ENCODE measurements at places on chromosomes 4 and X.

- DNase-seq: no peak
Measured at GRCh38 chr4:120718979-120719566, 203.5 kb downstream of the PRDM5 start.

DNA sequence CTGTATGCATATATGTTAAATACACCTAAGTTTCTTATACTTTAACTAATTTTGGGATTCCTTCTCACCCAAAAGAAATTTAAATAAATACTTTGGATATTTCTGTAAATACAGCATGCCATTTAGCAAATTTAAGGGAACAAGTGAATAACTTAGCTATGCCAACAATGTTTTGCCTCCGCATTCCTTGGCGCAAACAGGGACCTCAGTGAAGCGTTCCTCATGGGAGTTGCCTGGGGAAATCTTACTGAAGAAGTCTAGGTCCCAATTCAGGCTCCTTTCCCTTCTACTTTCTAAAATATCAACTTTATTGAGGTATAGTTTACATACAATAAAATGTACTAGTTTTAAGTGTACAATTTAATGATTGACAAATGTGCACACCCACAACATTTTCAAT, 25.0 kb downstream of the COL4A5 start:
- DNase-seq: no peak

GRCh38 chrX:42602566-42602965, 175.4 kb downstream of the PPP1R2C start:
- DNase-seq: no peak

DNA sequence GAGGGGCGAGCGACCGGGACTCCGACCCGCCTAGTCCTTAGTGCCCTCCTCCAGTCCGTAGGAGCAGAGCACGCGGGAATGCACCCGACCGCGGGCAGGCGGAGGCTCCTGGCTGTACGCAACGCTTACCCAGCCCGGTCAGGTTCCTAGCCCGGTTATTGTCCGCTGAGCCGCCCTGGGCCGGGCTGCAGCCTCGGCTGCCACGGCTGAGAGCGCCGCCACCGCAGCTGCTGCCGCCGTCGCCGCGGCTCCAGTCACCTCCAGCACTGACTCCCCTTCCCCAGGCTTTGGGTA, at the start of gene AMER1:
Gene AMER1, minus strand, starts transcription at position 268 of the 294 bp plus-strand sequence. CDS start 12,422 bp downstream, outside the sequence.
- no peak for DNase-seq

- DNase-seq: no peak
Measured at GRCh38 chr4:1370321-1371124, 23.5 kb downstream of the UVSSA start.

GRCh38 chr4:38751341-38752010, 31.3 kb downstream of the TLR10 start:
- no peak for DNase-seq

GRCh38 chr4:38958453-38959190, 73.6 kb downstream of the TMEM156 start:
- DNase-seq: no peak

DNA sequence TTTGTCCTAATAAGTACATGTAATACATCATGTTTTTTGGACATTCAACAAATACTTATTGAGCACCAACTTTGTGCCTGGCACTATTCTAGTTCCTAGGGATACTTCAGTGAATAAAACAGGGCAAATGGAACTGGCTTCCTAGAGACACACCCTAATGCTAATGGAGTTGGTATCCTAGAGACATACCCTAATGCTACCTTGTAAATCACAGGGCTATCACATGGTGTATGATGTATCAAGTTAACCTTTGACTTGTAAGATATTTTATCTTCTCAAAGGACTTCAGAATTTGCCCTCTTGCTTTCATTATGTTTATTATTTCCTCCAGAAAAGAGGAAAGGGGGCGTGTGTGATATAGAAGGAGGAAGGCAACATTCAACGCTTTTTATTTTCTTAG, 10.1 kb downstream of the GK start:
- DNase-seq: no peak

DNA sequence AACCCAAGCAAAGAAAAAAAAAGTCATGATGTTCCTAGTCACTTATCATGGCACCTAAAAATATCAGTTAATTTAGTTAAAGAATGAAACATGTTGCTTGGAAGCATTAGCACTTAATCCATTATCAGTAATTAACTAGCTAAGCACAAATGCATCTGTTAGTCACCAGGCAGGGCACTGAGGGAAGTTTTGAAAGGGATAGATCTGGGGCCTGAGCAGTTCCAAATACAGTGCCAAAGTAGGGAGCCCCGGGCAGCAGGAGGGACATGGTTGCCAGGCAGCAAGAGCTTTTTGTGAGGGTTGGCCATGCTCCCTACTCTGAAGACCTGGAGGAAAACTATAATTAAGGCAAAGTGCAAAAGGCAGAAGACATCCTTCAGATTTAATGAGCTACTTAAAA, 62.0 kb downstream of the PHKA1 start:
- DNase-seq: peak; percentile 2

GRCh38 chrX:43964936-43965335, 8.3 kb downstream of the NDP start:
- DNase-seq: no peak

DNA sequence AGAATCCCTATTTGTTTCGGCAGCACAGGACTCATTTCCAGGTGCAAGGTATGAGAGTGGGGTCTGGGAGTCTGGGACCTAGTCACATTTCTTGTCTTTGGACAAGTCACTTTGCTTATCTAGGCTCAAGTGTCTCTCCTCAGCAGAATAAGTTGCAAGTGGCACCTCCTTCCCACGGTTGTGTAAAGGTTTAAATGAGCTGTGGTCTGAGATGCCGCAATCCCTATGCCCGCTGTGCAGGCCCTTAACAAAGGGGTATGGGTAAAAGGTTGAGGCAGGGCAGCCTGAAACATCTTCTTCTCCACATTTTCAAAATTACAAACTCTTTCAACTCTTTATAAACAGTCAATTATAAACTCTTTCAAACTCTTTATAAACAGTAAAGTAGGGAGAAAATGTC, 93.7 kb downstream of the RTL5 start:
- no peak for DNase-seq

GRCh38 chr4:8394806-8395205, 45.7 kb downstream of the ACOX3 start:
- peak; percentile 37 for DNase-seq

DNA sequence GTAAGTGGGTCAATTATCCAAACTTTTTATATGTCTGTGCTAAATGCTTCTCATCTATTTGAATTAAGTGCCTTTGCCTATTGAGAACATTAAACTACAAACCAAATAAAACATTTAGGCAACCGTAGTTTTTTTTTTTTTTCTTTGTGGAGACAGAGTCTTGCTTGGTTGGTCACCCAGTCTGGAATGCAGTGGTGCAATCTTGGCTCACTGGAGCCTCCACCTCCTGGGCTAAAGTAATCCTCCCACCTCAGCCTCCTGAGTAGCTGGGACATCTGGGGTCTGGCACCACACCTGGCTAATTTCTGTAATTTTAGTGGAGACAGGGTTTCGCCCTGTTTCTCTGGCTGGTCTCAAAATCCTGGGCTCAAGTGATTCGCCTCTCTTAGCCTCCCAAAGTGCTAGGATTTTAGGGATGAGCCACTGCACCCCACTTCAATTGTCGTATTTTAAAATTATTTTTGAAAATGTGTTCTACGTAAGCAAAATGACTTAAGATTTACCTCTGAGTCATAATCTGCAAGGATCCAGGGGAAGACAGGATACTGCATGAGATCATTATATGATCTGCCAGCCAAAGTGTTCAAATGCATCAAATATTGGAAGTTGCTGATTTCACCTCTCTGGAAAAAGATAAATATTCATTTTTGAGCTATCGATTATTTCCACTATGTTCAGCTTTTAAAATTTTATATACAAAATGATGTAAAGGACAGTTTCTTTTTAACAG, 125.6 kb downstream of the CDS1 start:
- no peak for DNase-seq

DNA sequence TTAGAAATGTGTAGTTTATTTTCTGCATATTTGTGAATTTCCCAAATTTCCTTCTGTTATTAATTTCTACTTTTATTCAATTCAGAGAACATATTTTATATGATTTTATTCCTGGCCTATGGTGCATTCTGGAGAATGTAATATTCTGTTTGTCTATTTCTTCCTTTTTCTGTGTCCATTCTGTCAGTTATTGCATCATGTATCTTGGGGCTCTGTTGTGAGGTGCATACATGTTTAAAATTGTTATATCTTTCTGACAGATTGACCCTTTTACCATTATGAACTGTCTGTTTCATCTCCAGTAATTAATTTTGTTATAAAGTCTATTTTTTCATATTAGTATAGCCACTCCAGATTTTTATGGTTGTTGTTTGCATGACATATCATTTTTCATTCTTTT, 96.9 kb upstream of the CITED1 start:
- no peak for DNase-seq

GRCh38 chrX:23980011-23980441, 47.0 kb downstream of the KLHL15 start:
- no peak for DNase-seq

DNA sequence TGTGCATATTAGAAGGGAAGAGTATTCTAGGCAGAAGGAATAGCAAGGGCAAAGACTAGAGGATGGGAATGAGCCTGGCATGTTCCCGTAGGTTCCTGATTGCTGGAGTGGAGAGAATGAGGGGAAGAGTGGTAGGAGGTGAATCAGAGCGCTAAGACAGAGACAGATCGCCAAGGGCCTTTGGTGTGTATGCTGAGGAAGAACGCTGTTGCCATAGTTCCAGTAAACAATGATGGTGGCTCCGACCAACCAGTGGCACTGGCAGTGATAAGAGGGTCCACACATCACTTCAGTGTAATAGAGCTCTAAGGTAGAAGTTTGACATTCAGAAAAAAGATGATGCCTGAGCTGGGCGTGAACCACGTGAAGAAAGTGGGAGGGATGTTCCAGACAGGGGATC, 966 bp downstream of the TBC1D25 start:
- DNase-seq: no peak

DNA sequence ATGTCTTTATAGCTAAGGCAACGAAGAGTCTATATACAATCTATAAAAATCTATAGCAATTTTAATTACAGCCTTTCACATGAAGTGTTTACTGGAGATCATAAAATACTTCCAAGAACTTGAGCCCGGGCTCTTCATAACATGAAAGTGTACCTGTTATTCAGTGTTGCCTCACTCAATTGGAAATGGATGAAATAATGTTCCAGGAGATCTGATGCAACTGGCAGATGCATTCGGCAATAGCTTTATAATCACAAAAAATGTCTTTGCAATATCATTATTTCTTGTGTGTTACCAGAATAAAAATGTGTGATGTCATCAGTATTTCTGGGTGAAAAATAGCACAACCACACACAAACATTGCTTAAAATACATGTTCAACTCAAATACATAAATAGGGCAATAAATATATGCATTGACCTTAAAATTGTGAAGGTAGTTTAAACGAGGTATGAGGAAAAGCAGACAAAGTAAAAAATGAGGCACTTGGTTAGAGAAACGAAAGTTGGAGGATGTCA, 1266.8 kb upstream of the PCDH7 start:
- DNase-seq: no peak

- DNase-seq: no peak
Measured at GRCh38 chrX:8579602-8580001, 115.0 kb downstream of the VCX3B start.

- DNase-seq: no peak
Measured at GRCh38 chr4:114857831-114858230, 255.6 kb downstream of the NDST4 start.

GRCh38 chr4:151418385-151418784, 9.4 kb downstream of the FHIP1A start:
- DNase-seq: no peak

DNA sequence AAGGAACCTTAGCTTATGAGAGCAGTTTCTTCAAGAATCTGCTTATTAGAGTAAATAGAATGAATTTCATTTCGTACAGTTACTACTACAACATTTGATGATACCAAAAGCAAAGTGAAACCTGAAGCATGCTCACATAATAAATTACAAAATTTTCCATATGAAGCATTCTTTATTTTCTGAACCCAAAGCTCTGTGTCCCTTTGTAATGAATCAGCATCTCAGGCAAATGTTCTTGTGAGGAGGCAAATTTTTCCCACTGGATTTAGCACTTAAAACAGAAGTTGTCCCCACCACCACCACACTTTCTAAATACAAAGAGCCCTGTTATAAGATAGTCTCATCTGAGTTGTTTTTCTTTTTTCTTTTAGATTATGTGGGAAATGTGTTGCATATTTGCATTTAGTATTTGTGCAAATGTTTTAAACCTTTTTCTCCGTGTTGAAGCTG, 70.7 kb upstream of the NFKB1 start:
- DNase-seq: no peak

- no peak for DNase-seq
Measured at GRCh38 chr4:170243662-170244288, 154.0 kb upstream of the AADAT start.

DNA sequence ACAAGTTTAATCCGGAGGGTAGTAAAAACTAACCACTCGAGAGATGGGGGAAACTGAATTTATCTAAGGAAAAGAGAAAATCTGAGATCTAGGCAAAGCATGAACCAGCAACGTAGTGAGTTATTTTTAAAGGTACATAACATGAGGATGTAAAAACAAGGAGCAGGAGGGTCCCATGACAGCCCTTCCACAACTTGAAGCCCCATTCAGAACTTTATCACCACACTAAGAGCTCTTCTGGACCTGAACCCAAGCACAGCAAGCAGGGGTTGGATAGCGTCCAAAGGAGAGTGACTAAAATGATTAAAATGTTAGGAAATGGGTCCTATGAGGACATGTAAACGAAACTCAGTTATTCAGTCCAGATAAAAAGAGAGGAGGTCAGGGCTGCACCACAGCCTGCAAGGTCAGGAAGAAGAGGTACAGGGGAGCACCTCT, 16.2 kb downstream of the SH3RF1 start:
- DNase-seq: no peak

- peak; percentile 43 for DNase-seq
Measured at GRCh38 chr4:41362621-41363383, 106.1 kb downstream of the UCHL1 start.

GRCh38 chrX:38277802-38278201, 49.5 kb downstream of the RPGR start:
- DNase-seq: no peak

DNA sequence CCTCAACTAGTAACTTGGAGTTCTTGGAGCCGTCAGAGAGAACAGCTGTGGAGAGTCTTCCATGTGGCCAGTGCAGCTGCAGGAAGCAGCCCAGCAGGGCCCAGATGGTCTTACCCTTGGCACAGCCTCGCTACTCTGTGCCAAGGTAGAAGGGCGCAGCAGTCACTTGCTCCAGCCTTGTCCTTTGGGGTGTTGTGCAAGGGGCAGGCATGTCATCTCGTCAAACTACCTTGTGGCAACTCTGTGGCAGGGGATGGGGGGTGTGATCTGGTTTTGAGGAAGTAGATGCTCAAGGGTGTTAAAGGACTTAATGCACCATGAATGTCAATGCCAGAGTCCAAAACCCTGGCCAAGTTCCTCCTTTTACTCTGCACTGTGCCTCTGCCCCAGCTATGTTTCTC, 34.2 kb upstream of the TBC1D14 start:
- no peak for DNase-seq

DNA sequence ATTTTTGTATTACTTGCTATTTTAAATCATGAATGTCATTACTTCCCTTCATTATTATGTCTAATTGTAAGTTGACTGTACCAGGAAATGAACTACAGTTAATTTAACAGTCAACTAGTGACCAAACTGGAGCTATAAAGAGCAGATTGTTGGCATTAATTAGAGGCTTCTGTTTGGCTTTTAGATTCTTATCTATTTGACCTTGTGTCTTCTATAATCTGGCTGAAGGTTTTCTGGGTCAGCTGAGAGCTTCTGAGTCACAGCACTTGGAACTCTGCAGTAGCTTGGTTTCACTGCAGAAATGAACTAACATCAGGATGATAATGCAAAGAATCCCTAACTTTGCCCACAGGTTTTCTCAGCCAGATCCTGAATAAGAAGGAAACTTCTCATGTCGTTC, 169.2 kb upstream of the LEF1 start:
- no peak for DNase-seq

All from anterior cingulate cortex (tissue), 58 donors.